ENCODE measurements at places on chromosomes 16 and 17. TPM values are rescaled to one million over a fixed set of nuclear protein-coding genes. Genes with fewer than 3 reads are reported as not detected.

Gene CACNA1H
- 0.24 TPM for total RNA-seq

Gene KRT13
- 0.24 TPM for total RNA-seq

Gene EPN3
- total RNA-seq, result 11.1 TPM

Gene HOXB7
- total RNA-seq, result 1.4 TPM

All from tracheal epithelial cell (primary cell).